Hematopoietic multipotent progenitor cell treated with erythropoietin and hydrocortisone succinate and interleukin-3 and kit ligand, for 17 days (in vitro differentiated cells): ENCODE measurements at places on chromosomes 6 and 20.

- no peak for DNase-seq
Measured at GRCh38 chr6:125655511-125655910, 93.9 kb upstream of the HEY2 start.

DNA sequence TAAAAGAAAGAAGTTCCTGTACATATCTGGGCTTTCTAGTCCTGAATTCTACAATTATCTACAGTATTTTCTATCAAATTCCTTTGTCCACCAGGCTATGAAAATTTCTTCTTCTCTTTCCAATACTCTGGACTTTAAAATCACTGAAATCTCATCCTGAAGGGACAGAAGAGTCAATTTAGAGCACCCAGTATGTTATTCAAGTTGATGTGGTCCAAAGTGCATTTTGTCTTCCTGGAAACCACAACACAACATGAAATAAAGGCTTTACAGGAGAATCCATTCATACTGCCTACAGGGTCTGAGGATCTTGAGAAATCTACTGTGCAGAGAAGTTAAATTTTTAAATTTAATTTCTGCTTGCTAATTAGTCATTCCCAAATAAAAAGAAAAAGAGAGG lies 94.9 kb upstream of the ADGRF1 start:
- no peak for DNase-seq

GRCh38 chr6:132570221-132570777 lies at the start of gene TAAR6:
TAAR6 (plus strand) TSS chr6:132570322; CDS start chr6:132570322, 0 bp downstream.
- no peak for DNase-seq

- no peak for DNase-seq
Measured at GRCh38 chr20:58852543-58853271, at the start of gene GNAS. GNAS (plus strand) TSS chr20:58852716.

DNA sequence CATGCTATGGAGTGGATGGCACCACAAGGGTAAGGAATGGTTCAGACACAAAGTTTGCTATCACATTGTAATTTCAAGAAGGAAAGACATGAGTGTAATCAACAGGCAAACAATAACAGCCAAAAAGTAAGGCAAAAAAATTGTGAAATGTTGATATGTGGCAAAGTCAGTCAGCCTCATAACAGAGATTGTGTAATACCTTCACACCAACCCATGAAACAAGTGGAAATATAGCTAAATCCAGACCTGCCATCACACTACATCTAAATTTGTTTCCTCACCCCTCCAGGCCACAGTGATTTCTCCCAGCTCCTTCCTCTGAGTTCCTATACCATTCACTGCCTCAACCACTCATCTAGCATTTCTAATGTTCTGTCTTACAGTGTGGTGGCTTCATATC lies 37.3 kb downstream of the SIM1 start:
- DNase-seq: no peak

DNA sequence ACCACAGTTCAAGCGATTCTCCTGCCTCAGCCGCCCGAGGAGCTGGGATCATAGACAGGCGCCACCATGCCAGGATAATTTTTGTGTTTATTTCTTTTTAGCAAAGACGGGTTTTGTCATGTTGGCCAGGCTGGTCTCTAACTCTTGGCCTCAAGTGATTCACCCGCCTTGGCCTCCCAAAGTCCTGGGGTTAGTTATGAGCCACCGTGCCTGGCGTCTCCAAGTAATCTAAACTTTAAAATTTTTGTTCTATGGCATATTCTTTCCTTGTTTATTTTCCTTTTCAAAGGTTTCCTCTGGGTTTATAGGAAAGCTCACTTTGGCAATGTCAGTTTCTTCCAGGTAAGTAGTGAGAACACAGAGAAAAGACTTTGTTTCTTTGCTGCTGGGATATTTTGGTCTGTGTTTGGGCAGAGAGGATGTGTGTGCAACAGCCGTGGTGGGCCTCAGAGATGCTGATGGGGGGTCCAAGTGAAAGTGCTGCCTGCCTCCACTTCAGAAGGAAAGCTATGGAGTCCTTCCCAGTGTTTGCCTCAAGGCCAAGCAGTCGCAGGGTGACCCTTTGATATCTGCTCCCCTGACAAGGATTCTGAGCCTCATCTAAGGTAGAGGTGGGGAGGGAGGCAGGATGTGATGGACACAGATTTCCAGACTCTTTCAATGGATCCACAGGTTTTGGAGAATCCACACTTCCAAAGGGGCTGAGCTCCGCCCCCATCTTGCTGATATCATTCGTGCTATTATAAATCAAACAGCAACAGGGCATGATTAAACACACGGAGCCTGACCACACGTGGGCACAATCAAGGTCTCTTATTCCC lies 2.3 kb downstream of the LRP11 start:
- no peak for DNase-seq

DNA sequence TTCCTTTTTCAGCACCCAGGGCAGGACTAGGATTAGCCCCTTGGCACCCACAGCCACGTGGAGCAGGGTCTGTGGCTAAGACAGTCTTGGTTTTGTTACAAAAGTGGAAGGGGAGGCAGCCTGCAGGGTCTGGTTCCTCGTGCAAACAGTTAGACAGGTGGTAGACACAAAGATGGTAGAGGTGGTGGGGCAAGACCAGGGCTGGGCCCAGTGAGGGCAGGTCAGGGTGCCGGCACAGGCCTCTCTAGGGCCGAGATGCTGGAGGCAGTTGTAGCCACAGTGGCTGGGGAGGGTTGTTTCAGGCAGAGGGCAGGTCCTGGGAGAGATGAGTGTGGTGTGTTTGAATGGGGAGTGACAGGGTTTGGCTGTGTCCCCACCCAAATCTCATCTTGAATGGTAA lies 161.6 kb downstream of the SMOC2 start:
- no peak for DNase-seq

GRCh38 chr6:144546807-144547206 lies 261.7 kb downstream of the UTRN start:
- no peak for DNase-seq
